ENCODE measurements at places on chromosomes 7 and 10.

DNA sequence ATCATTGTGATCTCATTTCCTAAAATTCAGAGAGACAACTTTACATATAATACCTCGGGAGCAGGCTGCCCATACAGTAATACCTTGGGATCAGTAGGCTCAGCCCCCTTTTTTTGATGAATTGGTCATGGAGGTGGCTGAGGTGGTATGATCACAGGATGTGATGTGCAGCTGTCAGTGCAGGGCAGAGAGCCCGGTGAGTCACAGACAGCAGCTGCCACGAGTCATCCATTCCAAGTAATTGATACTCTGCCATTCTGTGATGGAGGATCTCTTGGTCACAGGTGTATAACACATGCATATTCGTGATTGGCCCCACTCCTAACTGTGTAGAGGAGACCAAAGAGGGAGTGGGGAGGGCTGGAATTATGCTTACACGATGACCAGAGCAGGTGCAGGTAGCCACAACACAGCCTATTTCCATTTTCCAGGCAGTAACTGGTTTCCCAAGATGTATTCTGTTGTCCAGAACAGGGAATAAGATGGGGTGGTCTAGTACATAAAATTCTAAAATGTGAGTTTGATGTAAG is 14.1 kb downstream of the NRCAM start:
- DNase-seq, result peak; percentile 93

DNA sequence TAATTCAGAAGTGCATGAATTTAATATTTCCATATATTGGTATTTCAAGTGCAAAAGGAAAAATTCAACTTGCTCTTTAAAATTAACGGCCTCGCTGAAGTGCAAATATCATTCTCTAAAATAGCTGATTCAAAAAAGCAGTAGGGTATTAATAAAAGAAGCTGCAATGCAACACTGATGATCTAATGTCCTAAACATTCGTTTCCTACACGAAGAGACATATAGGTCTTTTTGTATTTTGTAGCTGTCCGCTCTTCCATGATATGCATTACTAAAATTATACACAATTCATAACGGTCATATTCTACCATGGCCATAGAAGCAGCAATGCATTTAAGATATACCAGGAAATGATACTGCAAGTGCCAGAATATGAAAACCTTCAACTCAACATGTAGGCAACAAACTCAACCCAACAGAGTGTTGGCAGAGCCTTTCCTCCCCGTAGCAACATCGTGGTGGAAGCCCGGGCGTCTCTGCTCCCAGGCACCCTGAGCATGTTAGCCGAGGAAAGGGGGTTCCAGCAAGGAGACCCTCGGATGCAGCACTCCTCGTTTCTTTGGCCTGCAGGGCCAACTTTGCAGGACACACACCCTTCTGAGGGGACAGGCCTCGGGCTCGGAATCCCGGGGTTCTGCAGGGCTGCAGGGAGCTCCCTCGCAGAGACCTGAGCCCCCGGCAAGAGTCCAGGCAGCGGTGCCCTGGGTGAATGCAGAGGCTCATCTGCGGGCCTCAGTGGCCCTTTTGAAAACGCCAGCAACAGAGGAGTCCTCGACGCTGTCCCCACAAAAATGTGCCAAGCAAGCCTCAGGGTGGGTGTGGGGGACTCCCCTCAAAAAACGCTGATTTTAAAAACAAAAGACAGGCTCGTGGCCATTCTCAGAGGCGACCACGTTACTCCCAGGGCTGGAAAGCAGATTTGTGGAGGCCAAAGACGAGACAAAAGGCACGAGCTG is 1.6 kb downstream of the FAM171A1 start:
- DNase-seq, result no peak

DNA sequence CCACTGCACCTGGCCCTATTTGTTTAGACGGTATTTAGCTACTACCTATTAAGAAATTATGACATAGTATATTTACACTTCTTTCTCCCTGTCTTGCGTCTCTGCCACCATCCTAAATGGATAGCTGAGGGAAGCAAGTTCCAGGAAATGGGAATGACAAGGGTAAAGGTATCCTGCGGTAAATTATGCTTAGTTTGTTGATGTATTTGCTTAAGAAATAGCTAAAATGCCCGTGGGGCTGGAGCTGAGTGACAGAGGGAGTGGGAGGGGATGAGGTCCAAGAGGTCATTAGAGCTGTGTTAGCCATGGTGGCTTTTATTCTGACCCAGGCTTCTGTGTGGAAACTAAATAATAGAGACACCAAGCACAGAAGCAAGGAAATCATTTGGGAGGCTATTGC is 29.0 kb upstream of the UBE2D1 start:
- DNase-seq, result no peak

DNA sequence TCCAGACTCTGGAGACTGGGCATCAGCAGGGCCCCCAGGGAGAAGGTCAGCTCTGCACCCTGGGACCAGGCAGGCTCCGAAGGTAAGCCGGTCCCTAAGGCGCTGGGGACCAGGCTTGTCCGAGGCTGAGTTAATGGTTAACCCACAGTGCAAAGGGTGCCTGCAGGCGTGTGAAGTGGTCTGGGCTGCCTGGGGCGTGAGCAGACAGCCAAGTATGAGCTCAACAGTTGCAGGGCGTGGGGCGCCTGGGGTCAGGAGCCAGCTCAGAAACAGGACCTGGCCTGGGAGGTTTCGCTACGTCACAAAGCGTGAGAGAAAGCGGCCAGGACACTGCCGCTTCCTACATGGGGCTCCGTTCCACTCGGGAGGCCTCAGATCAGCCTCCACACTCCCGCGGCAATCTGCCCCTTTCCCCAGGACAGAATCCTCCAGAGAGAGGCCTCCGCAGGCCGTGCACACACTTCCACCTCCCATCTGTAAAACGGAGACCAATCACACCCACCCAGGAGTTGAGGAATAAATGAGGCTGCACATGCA is 16.0 kb downstream of the PDGFA start:
- DNase-seq, result no peak

DNA sequence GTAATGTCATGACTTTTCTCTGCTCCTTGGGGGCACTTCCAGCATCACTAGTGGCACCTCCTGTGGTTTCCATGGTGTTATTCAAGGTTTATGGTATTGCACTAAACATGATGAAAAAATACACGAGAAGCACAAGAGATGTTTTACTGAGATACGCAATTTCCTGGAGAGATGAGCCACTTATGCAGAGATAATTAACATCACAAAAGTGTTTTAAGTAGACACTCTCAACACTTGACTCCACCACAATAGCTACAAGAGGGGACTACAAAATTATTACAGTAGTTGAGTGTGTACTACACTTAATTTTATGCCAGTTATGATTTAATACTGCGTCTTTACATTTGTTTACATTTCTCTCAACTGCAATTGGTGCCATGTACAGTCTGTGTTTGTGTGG is 906.7 kb downstream of the DNAJB9 start:
- no peak for DNase-seq

- DNase-seq, result no peak
Observed at GRCh38 chr10:128855618-128856428, 611.2 kb upstream of the MGMT start.

DNA sequence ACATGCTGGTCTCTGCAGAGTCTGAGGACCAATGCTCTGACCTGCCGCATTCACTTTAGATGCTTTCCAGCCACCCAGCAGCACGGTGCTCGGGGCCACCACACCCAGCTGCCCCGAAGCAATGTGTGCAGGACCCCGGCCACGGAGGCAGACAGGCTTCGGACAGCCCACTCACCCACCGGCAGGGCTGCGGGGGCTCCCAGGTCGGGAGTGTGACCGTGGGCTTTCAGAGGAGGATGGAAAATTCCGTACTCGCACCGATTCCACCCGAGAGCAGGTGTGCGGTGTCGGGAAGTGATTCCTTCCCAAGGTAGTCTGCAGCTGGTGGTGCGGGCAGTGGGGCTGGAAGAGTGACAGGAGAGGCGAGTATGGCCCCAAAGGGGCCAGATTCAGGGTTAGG is 190.9 kb downstream of the DNAJB6 start:
- DNase-seq, result no peak

- DNase-seq, result peak; percentile 99
Observed at GRCh38 chr7:12607134-12607533, 36.6 kb downstream of the SCIN start.

DNA sequence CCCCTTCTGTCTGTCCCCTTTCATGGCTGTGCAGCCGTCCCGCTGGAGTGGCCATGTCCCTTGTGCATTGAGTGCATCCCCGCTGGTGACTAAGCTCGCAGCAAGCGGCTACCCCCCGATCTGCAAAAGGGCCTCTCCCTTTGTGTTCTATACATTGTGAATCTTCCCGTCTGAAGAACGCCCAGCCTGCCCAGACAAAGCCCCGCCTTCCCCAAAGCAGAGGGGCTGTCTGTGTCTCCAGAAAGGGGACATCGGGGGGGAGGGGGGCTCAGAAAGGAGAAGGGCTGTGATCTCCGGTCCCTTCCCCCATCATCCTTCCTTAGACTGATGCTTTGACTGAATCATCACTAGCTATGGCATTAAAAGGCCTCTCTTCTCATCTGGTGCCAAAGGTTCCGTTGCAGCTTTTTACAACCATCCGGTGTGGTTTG is 11.9 kb downstream of the NPTX2 start:
- DNase-seq, result no peak

GRCh38 chr10:16894821-16895220 is 77.6 kb upstream of the RSU1 start:
- no peak for DNase-seq

DNA sequence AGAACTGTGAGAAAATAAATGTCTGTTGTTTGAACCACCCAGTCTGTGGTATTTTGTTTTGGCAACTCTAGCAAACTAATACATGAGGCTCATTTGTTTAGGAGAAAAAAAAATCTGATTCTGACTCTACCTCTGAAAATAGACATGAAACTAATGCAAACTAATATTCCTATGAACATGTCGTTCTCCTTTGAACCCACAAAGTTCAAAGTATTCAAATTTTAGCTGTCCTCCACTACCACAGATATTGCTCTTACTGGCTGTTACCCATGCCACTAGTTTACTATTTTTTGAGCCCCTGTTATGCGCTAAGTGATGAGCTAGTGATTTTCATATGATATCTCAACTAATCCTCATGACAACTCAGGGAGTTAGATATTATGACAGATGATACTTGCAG is 58.8 kb upstream of the ZNF804B start:
- DNase-seq, result no peak

DNA sequence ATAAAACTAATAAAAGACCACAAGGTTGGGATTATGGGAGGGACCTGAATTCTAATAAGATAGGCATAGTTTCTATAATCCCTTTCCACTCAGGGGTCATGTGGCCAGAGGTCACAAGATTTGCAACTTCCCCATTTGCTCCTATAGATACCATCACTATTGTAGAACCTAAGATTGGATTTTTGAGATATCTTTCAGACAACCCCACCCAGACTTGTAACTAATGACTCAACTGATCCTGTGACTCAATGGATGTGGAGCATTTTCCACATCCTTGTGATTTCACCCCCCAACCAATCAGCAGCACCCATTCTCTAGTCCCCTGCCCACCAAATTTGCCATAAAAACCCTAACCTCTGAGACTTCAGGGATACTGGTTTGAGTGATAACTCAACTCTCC is 51.9 kb upstream of the PIK3AP1 start:
- DNase-seq, result no peak

GRCh38 chr10:111525696-111526095 is 448.9 kb downstream of the ADRA2A start:
- no peak for DNase-seq

GRCh38 chr7:64997927-64998391 is 7.1 kb upstream of the ZNF117 start:
- no peak for DNase-seq

DNA sequence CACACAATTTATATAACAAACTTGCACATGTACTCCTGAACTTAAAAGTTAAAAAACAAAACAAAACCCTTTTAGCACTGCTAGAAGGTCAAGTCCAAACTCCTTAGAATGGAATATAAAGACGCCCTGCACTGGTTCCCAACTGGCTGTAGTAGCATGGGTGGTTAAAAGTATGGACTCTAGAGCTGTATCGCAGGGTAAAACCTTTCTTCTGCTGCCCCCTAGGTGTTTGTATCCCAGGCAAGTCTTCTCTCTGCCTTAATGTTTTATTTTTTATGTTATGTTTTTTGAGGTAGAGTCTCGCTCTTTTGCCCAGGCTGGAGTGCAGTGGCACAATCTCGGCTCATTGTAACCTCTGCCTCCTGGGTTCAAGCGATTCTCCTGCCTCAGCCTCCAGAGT is 35.2 kb downstream of the LSMEM1 start:
- no peak for DNase-seq

Measured in SHP77 treated with DMSO at 0.1 percent for 48 hours (cell line).